ENCODE measurements at places on chromosomes 5 and 9.

GRCh38 chr5:172052450-172053236, 46.2 kb upstream of the FBXW11 start:
- DNase-seq: peak; percentile 57

DNA sequence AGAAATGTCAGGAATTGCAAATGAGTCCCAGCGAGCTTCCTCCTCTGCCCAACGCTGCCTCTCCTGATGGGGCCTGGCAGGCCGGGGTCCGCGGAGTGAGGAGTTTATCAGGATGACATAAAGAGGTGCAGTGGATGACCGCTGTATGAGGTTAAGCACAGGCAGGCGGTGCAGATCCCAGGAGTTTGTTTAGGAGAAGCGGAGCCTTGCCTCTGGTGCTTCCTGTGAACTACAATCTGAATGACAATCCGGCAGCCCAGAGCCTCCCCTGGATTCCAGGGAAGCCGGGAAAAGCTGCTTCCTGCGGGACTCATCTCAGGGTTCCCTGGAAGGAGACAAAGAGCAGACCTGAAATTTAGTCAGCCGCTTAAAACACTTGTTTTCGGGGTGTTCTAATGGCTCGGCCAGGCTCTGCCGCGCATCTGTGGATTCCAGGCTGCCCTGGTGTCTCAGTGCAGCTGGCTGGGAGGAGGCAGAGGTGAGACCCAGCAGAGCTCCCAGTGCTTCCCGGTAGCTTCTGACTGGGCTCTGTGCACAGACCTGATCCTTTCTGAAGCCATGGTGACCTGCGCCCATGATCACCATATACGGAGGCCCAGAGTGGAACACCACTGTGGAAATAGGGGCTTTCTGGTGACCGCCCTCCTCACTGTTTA, 69.8 kb upstream of the IRX4 start:
- DNase-seq: no peak

DNA sequence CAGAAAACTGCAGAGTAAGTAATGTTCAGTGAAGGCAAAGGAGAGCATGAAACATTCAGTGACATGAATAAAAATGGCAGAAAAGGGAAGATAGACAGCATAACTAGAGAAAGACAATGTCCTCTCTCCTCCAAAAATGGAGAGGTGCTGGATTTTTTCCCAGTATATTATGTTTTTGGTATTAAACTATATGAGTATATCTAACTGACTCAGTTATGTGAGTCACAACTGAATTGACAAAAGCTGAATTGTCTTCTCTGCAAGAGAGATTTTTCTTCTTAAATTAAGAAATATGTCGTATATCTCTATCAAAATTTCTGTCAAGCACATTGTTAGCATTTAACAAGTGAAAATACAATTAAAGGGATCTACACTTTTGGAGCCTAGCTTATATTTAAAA, 375.1 kb downstream of the CHSY3 start:
- DNase-seq: no peak

DNA sequence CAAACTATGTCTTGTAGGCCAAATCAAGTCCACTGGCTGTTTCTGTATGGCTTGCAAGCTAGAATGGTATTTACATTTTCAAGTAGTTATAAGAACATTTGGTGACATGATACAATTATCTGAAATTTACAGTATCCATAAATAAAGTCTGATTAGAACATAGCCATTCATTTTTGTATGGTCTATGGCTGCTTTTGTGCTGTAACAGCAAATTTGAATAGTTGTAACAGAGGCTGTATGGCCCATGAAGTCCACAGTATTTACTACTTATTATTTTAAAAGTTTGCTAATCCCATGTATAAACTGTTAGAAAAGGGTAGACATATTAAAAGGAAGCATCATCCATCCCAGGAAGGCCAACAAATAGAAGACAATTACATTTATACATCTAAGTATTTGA, 17.7 kb downstream of the DHX29 start:
- no peak for DNase-seq
